ENCODE measurements at places on chromosomes 16 and 17.

GRCh38 chr16:55691771-55692170 lies 36.0 kb downstream of the SLC6A2 start:
- no peak for DNase-seq

DNA sequence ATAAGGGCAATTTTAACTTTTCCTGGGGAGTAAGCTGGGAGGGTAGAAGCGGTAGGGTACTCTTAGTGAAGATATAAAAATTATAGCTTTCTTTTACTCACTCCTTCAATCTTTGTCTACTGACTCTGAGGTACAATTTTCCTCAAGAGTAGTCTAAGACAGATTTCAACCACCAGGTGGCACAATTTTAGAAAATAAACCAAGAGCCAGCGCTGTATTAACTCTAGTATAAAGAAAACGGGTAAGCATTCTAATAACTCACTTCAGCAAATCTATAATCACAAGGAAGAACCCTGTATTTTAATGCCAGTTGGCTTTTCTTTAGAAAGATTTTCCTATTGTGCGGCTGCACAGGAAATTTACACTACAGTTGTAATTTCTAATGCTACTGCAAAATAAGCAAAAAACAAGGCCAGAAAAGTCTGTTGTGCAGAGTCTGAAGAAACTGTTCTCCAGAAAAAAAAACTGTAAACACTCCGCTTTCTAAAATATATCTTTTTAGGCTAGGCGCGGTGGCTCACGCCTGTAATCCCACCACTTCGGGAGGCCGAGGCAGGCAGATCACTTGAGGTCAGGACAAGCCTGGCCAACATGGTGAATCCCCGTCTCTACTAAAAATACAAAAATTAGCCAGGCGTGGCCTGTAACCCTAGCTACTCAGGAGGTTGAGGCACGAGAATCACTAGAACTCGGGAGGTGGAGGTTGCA lies 1.9 kb downstream of the CMC2 start:
- DNase-seq, result peak; percentile 22

DNA sequence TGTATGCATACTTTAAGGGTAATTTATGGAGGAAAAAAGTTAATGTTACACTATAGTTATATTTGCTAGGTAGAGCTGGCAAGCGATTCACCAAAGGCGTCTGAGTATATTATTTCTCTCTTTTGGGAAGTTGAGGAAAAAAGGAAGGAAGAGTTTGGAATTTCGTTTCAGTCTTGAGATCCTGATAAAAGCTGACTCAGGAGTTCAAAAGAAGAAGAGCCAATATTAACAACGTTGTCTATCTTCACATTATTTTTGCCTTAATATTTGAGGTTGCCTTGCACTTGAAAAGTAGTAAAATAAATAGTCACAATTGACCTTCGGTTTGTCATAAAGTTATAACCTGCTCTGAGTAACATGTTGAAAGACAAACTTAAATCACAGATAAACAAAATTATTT lies 888.6 kb downstream of the KCNJ2 start:
- no peak for DNase-seq

DNA sequence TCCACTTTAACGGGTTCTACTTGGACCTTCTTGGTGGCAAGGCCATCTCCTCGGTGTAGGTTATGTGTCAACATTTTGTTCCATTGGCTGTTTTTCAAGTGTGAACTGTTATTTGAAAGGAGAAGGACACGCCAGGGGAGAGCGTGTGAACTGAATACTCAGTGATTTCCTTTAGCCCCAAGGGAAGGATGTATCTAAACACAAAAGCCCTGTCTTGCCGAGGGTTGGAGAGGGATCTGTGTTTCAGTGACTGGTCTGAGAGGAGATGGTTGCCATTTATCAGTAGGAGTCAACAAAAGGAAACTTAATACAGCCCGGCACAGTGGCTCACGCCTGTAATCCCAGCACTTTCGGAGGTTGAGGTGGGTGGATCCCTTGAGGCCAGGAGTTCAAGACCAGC lies 50.0 kb downstream of the USP10 start:
- DNase-seq, result no peak

- DNase-seq, result no peak
Observed at GRCh38 chr17:50146927-50147665, 3.4 kb downstream of the PPP1R9B start.

- no peak for DNase-seq
Observed at GRCh38 chr17:32629563-32630190, 142.9 kb downstream of the CDK5R1 start.

- no peak for DNase-seq
Observed at GRCh38 chr17:65022751-65023700, 33.5 kb downstream of the GNA13 start.

DNA sequence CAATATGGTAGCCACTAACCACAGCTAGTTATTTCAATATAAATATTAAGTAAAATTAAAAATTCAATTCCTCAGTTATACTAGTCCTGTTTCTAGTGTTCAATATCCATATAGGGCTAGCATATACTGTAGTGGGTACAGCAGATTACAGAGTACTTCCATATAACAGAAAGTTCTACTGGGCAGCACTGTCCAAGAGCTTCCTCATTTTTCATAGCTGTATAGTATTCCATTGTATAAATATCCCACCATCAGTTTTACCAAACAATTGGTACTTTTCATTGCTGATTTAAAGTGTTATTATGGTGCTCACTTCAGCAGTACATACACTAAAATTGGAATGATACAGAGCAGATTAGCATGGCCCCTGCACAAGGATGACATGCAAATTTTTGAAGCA lies 20.4 kb downstream of the ACSM3 start:
- DNase-seq, result no peak

DNA sequence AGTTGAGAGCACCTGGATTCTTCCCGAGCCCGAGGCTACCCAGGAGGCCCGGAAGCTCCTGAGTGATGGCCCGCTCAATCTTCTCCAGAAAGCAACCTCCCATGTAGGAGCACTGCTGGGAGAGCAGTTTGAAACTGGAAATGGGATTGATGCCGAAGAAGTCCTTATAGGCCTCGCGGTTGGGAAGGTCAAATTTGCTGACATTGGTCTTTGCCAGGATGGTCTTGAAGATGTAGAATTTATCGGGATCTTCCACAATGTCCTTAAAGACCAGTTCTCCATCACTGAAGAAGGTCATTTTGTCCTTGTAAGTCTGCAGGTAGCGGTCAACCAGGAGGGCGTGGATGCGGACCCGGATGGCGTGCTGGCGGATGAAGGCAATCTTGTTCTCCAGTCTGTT lies 49.7 kb downstream of the SRL start:
- no peak for DNase-seq

DNA sequence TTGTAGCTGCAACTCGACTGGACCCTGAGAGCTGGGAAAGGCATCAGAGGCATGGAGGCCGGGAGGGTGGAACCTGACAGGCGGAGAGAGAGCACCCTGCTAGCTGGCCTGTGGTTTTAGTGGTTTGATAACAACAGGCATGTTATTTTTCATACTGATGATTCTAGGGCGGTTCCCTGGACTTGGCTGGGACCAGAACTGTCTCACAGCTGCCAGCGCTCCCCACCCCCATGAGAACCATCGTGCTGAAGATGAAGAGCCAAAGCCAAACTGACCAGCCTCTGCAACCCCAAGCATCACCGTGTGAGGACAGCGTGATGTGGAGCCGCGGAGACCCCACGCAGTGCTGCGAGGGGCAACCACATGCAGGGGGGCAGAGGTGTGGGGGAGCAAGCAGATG lies 28.5 kb downstream of the MXRA7 start:
- DNase-seq, result no peak

- DNase-seq, result no peak
Observed at GRCh38 chr17:80295146-80295545, 34.5 kb downstream of the RNF213 start.

- no peak for DNase-seq
Observed at GRCh38 chr17:31422443-31422842, 31.0 kb downstream of the RAB11FIP4 start.

DNA sequence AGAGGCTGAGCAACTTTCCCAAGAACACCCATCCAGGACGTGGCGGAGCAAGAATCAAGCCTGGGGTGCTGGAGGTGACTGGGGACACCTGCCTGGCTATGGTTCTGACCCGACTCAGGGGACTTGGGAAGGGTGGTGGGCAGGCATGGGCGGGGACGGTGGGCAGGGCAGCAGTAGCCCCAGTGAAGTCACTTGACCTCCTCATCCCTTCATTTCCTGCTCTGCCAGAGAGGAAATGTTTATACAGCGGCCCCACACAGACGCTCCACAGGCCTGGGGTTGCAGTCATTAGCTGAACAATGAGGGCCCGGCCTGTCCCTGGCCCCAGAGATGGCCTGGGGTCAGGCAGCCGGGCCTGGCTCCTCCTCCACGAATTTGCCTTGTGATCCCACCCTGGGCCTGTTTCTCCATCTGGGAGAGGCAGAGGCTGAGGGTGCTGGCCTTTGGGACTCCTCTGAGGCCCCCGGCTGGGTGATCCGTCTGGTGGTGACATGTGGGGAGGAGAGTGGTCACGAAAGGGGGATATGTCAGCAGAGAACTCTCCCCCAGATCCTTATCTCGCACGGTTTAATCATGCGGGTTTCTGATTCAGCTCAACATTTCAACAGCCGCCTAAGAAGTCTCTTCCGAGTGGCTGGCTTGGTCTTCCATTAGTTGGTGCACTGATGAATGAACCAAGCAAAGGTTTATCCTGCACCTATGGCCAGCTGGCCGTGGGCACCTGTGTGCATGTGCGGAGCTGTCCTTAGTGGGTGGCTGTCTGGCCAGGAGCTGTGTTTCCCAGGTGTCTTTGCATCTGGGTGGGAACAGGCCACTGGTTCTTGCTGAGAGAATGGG lies 175.9 kb downstream of the IRF8 start:
- no peak for DNase-seq

DNA sequence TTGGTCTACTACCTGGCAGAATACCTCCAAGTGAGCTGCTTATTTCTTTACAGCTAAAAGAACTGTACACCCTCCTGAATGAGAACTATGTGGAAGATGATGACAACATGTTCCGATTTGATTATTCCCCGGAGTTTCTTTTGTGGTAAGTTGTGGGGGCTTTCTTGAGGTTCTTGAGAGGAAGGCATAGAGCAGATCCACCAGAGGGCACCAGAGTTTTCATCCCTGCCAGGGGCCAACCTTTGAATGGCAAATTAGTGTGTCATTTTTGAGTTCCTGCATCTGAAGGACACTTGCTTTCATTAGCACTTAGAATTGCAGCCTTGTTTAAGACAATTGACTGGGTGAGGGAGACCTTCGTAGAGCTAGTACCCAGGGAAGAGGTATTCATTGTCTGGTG lies 35.0 kb downstream of the NMT1 start:
- no peak for DNase-seq

DNA sequence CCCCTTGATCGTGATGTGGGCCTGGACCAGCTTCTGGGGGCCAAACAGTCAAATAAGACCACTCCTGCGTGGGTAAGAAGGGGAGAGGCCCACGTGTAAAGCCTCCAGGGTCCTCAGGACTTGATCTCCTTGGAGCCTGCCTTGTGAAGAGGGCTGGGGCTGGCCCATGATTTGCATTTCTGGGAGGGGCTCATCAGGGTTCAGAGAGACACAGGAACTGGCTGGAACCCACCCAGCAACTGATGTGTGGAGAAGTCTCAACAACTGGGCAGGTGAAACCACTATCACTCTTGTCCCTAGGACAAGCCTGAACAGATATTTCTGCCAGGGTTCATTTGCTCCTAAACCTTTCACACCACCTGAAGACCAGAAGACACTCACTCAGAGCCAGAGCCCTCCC lies 214.7 kb downstream of the ZNF423 start:
- DNase-seq, result no peak

DNA sequence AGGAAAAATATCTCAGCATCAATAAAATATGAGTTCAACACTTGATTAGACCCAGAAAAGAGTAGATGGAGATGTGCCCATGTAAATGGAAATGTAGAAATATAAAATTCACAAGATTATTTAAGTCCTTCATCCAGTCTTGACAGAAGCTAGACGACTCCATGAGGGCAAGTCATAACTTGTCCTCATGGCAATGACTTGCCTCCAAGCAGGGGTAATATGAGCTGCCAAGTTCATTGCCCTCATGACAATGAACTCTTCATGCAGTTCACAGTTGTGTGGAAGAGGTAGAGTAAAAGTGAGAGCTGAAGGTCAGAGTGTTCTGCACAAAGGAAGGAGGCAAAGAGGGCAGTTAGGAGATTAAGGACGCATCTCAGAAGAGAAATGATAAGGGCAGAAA lies 22.3 kb downstream of the CDH11 start:
- DNase-seq, result no peak

GRCh38 chr16:14070877-14071575 lies at the start of gene MRTFB:
MRTFB (plus strand) TSS chr16:14071319; CDS start chr16:14140607, 69,288 bp downstream.
- peak; percentile 77 for DNase-seq

DNA sequence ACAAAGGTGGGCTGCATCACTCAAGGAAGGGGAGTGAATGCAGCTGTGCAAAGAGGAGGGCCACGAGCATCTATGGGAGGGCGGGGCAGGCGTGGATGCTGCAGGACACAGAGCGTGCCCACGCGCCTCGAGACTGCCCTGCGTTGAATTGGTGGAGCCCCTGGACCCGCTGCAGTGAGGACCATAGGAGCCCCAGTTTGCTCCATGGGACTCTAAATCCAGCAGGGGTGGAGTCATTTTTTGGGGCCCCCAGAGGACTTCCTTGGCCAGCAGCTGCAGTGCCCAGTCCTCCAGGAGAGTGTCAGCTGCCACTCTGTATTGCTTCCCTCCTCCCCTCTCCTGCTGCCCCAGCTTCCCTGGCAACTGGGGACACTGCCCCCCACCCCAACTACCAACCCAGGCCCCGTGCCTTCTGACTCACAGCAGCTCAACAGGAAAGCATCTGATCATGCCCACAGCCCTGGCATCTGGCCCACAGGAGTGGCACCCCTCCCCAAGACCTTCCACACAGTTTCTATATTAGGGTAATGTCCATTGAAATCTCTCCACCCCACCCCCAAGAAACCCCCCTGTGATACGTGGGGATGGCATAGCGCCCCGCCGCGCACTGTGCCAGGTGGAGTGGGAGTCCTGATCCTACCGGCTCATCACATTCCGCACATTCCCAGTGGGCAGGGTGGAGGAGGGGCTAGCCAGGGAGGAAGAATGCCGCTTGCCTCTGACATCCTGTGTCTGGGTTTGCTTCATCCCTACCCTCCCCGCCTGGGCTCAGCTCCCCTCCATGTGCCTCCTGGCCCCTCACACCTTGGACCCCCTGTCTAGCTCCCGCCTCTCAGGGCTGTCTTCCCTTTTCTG lies 27.8 kb upstream of the ITGA3 start:
- DNase-seq, result no peak

DNA sequence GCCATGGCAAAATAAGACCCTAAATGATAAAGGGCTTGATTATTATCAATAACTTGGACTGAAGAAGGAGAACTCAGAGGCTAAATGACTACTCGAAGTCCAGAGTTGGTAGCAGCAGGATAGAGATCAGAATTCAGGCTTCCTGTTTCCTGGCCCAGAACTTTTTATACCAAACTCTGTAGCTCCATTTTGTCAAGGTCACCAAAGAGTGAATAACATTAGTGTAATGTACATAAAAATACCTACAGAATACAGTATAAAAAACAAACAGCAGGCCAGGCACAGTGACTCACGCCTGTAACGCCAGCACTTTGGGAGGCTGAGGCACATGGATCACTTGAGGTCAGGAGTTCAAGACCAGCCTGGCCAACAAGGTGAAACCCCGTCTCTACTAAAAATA lies 79.0 kb downstream of the ARHGAP17 start:
- DNase-seq, result no peak
